Lower lobe of right lung (tissue), 2 donors: ENCODE measurements at places on chromosomes 6 and 20.

DNA sequence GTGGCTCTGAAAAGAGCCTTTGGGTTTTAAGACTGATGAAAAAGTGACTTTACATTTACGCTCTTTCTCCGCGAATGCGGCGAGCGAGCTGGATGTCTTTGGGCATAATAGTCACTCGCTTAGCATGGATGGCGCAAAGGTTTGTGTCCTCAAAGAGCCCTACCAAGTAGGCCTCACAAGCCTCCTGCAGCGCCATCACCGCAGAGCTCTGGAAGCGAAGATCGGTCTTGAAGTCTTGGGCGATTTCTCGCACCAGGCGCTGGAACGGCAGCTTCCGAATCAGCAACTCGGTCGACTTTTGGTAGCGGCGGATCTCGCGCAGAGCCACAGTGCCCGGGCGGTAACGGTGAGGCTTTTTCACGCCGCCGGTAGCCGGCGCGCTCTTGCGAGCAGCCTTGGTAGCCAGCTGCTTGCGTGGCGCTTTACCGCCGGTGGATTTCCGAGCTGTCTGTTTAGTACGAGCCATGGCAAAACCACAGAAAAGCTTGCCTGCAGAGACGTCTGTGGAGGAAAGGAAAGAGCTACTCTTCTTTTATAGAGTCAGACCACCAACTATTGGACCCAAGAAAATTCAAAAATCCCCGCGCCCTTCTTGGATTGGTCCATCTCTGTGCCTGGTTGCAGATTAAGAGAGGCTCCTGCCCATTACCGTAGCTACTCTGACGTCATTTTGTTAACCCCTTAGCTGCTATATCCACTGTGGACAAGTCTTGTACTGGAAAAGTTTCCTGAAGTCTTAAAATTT is 55.5 kb upstream of the HFE start:
- DNase-seq, result peak; percentile 71

DNA sequence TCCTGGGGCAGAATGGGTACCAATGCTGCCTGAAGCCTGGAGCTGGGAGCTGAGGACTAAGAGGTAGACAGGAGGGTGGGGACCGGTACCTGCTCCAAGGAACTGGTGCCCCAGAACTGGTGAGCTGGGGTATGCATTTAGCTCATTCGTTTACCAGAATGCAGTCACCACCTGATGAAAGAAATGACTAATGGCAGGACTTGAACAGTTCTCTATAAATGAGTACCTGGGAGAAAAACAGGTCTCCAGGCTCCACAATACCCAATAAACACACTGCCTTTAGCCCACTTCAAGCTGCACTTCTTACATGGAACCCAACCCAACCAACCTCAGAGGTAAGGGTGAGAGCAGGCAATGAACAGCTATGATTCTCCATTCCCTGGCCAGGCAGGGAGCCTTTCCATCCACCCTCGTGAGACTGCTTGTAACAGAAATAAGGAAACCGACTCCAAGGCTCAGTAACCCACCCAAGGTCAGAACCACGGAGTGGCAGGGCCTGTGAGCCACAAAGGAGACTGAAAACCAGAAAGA is 15.4 kb downstream of the FKBP1A start:
- DNase-seq, result no peak

- DNase-seq, result no peak
Observed at GRCh38 chr6:169253337-169254238, at the start of gene THBS2. TSS of gene THBS2 (minus strand) at chr6:169253846. CDS start at chr6:169250784, 3,062 bp downstream.

DNA sequence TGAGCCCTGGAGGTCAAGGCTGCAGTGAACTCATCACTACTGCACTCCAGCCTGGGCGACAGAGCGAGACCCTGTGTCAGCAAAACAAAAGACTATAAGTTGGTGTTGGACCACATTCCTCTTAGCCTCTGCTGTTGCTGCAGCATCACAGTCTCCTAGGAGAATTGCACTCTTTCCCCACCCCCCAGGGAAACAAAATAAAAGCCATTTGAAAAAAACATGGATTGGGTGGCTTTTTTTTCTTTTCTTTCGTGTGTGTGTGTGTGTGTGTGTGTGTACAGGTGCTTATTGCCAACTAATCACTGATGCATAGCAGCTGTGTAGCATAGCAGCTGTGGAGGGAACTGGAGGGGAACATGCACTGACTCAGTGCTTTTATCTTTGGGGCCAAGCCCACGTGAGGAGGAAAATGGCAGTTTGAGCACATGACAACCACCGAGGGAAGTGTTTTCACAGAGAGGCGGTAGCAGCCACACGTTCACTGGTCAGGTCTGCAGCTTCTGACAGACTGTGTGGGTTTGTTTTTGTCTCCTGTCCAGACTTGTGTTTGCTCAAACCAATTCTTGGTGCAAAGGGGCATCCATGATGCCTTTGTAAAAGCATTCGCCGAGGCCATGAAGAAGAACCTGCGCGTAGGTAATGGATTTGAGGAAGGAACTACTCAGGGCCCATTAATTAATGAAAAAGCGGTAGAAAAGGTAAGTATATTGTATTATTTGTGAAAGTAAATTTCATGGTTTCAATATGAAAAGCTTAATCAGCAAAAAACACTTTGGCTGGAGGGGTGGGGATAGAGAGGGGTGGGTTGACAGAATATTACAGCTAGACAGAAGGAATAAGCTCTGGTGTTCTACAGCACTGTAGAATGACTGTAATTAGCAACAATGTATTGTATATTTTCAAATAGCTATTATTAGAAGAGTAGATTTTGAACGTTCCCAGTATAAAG is 27.7 kb downstream of the ALDH5A1 start:
- DNase-seq, result no peak

- no peak for DNase-seq
Observed at GRCh38 chr20:19336631-19337030, 124.2 kb downstream of the SLC24A3 start.

- DNase-seq, result no peak
Observed at GRCh38 chr6:79702691-79703090, 71.6 kb downstream of the SH3BGRL2 start.

- no peak for DNase-seq
Observed at GRCh38 chr20:32589256-32589655, 4.1 kb upstream of the NOL4L start.

GRCh38 chr6:12958052-12958706 is 241.6 kb downstream of the PHACTR1 start:
- no peak for DNase-seq

DNA sequence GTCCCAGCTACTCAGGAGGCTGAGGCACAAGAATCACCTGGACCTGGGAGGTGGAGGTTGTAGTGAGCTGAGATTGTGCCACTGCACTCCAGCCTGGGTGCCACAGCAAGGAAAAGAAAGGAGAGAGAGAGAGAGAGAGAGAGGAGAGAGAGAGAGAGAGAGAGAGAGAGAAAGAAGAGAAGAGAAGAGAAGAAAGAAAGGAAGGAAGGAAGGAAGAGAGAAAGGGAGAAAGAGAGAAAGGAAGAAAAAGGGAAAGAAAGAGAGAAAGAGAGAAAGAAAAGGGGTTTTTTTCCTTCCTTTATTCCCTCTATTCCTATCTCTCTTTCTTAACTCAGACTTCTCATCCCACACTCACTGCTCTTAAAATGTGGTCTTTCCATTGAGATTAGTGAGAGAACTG is 238.7 kb upstream of the PRDM1 start:
- DNase-seq, result no peak

- DNase-seq, result no peak
Observed at GRCh38 chr6:43714311-43715055, 26.9 kb upstream of the MRPS18A start.

DNA sequence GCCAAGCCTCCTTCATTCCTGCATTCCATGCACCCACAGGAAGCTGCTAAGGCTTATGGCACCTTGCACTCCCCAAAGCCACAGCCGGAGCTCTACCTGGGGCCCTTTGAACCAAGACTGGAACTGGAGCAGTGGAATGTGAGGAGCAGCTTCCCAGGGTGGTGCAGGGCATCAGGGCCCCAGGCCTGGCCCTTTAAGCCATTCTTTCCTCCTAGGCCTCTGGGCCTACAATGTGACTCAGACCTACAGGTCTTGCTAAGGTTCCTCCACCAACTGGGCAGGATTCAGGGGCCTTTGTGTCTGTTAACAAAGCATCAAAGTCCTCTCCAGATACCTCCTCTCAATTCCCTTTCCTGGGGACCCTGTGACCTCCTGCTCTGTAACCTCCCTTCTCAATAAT is 36.2 kb downstream of the SF3B5 start:
- no peak for DNase-seq

- DNase-seq, result no peak
Observed at GRCh38 chr6:159919800-159920199, 29.0 kb downstream of the MAS1 start.

DNA sequence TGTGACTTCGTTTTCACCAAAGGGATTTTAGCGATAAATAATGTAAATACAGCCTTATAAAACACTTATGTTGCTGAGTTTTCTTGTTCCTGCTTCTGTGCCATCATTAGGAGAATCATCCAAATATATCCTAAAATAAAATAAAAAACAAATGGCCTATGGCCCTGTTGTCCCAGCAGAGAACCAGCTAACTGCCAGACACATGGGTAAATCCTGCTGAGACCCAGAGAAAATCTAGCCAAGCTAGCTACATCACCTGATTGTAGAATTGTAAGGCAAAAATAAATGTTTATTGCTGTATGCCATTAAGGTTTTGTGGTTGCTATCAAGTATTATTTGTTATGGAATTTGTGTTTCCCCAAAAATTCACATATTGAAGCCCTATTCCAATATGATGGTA is 631.2 kb upstream of the SYNCRIP start:
- DNase-seq, result no peak

- no peak for DNase-seq
Observed at GRCh38 chr6:26329763-26330511, 35.1 kb upstream of the BTN3A2 start.

GRCh38 chr6:41759905-41760579 is 12.8 kb upstream of the PGC start:
- DNase-seq, result peak; percentile 22

GRCh38 chr20:35956616-35957015 is 2.3 kb upstream of the SCAND1 start:
- DNase-seq, result no peak

- DNase-seq, result no peak
Observed at GRCh38 chr6:143561105-143561704, 49.7 kb upstream of the FUCA2 start.

DNA sequence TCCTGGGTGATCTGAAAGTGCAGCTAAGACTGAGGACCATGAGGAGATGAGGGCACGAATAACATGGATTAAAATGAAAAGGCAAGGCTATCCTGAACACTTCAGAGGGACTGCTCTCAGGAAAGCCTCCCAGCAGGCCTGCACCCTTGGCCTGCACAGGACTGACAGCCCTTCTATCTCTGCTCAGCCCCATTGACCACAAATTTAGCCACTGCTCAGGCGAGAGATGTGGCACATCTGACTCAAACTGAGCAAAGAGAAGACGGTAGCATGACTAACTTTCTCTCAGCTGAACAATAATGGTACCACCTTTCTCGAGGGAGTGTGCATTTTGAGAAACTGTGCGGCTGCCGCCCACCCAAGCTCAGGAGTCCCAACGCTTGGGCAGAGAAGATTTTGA is 257.5 kb downstream of the ADGB start:
- DNase-seq, result no peak

- DNase-seq, result no peak
Observed at GRCh38 chr6:105900125-105900937, 185.8 kb upstream of the PRDM1 start.

DNA sequence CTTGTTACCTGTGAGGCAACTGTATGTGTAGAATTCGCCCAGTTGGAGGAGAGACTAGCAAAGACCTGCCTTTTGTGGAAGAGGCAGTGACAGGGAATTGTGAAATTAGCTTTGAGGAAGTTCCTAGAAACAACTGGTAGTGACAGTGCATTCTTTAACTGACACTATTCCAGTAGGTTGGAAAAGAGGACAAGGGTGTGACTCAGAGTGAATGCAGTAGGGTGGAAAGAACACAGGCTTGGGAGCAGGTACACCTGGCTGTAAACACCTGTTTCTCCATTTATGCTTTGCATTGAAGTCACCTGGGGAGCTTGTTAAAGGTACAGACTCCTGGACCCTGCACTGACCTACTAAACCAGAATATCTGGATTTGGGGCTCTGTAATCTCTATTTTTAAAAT is 295.7 kb downstream of the PHACTR1 start:
- no peak for DNase-seq

GRCh38 chr20:21134883-21135493 is 9.1 kb downstream of the KIZ start:
- DNase-seq, result no peak

- DNase-seq, result no peak
Observed at GRCh38 chr6:46407246-46407645, 84.0 kb downstream of the RCAN2 start.

GRCh38 chr6:57265755-57266221 is 43.7 kb upstream of the RAB23 start:
- DNase-seq, result no peak

- no peak for DNase-seq
Observed at GRCh38 chr6:100382031-100382430, 82.7 kb downstream of the SIM1 start.

DNA sequence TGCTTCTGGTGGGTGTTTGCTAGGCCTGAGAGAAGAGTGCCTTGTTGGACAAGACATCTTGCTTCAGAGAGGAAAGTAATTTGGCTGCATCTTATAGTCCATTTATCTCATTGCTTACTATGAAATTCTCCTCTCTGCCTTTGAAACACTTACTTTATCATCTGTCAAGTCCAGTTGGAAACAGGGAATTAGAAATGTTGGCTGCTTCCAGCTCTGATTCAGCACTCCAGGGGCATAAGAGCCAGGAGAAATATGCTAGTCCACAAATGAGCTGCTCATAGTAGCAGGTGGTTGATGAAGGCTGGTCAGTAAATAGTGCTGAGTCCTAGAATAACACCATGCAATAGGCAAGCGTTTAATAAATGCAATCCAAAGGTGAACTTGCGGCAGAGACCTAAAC is 227.1 kb downstream of the SLC35F1 start:
- no peak for DNase-seq

DNA sequence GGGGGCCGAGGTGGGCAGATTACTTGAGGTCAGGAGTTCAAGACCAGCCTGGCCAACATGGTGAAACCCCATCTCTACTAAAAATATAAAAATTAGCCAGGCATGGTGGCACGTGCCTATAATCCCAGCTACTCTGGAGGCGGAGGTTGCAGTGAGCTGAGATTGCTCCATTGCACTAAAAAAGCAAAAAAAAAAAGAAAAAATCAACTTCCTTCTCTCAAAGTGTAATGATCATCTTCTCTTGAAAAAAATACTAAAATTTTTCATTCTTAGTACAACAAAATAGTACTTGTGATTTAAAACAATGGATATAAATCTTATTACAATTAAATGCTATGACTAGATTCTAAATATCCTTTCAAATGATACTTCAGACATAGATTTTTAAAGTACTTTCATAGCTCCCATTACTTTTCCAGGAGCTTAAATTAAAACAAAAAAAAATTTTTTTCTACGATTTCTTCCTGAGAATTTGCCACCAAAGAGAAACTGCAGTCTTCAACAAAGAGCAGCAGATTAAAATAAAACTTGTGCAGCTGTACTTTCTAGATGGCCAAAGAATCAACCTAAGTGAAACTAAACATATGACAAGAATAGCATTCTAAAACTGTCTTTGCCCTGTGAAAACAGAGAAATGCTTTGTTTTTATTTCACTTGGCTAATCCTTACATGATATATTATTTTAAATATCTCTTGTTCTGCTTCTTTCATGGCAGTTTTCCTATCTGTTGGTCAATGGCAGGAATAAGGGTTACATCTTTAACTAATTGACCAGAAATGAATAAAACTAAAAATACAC is 75.2 kb downstream of the MAP3K5 start:
- DNase-seq, result no peak

GRCh38 chr6:142376115-142376514 is 74.3 kb downstream of the ADGRG6 start:
- DNase-seq, result no peak

- DNase-seq, result no peak
Observed at GRCh38 chr20:59789686-59790085, 143.8 kb downstream of the SYCP2 start.

GRCh38 chr20:3777716-3778629 is 3.3 kb downstream of the SPEF1 start:
- DNase-seq, result peak; percentile 84

- no peak for DNase-seq
Observed at GRCh38 chr6:42471142-42471541, 19.4 kb upstream of the TRERF1 start.
